ENCODE measurements at places on chromosomes 1 and 21. TPM values are rescaled to one million over a fixed set of nuclear protein-coding genes. Genes with fewer than 3 reads are reported as not detected.

GRCh38 chr21:29017639-29018237, 1.4 kb downstream of the RWDD2B start:
- peak; percentile 52 for DNase-seq

GRCh38 chr1:100731758-100732157, 12.2 kb downstream of the VCAM1 start:
- no peak for DNase-seq

DNA sequence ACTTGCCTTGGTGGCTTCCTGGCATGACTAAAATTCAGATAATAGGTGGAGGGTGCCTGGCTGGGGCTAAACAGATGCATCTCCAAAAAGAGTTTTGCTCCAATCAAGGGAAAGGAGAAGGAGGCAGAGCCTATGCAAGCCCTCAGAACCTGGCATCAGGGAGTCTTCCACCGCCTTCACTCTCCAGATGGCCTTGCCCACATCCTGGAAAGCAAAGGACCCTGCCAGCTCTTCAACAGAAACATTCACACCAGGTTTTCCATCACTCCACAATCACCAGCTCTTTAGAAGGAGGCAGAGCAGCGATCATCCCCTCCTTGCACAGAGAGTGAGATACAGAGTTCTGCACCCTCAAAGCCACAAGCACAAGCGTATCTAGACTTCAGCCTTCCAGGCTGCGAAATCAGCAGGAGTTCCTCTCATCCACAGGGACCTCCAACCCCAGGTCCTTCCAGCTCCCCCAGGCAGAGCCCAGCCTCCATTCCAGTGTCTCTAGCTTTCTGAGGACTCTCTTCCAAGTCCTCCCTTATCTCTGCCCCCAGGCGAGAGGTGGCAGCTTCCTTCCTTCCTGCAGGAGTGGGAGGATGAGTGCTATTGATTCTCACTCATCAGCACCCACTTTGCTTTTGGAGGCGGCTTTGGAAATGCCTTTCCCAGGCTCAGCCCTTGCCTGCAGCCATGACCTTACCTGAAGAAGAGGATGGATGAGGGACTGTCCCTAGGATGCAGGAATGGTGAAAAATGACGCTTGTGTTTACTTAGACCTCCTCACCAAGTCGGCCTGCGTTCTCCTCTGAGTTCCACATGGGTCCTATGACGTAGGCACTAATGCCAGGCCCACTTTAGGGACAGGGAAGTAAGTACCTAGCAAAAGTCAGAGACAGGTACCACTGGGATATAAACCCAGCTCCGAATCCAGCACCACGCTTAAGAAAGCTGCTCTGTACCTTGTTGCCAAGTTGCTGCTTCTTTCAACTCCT, 75.4 kb downstream of the RIPK4 start:
- DNase-seq = no peak

GRCh38 chr1:58994664-58995063, 210.8 kb upstream of the JUN start:
- DNase-seq = no peak

- no peak for DNase-seq
These were observed 59.6 kb upstream of the CYYR1 start for GRCh38 chr21:26632691-26633090.

GRCh38 chr1:25952841-25953401, 44.9 kb downstream of the PAFAH2 start:
- no peak for DNase-seq

- no peak for DNase-seq
These were observed 227.4 kb downstream of the SDCCAG8 start for GRCh38 chr1:243483071-243483771.

GRCh38 chr21:21163904-21164303, 165.7 kb downstream of the NCAM2 start:
- DNase-seq = peak; percentile 46

- DNase-seq = no peak
These were observed 4.9 kb downstream of the CGN start for GRCh38 chr1:151516031-151516511.

DNA sequence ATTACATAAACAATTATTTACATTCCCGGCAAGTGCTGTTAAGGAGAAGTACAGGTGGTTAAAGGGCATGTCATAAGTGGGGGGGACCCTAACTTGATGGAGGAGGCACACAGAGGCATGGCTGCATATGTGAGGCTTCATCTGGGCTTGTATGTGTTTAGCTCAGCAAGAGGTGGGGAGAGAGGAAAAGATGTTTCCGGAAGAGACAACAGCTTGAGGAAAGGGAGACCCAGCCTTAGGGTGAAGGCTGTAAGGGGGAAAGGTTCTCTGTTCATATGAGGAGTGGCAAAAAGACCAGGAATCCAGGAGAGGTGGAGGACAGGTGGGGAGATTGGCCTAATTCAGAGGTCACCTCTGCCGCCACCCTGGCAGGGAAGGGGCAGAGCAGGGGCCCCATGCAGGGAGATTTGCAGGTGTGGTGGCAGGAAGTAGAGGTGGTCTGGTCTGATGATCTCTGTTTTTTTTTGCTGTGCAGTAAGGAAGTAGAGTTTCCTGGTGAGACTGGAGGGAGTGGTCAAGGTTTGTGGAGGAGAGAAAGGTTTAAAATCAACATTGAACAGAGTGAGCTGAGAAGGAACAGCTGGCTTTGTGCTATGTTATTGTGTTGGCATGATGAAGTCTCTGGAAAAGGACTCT, 9.0 kb downstream of the TRAF5 start:
- DNase-seq = no peak

GRCh38 chr1:85283475-85284199, 7.2 kb upstream of the BCL10 start:
- DNase-seq = no peak

- DNase-seq = peak; percentile 35
These were observed 35.6 kb downstream of the SMYD2 start for GRCh38 chr1:214316593-214316992.

DNA sequence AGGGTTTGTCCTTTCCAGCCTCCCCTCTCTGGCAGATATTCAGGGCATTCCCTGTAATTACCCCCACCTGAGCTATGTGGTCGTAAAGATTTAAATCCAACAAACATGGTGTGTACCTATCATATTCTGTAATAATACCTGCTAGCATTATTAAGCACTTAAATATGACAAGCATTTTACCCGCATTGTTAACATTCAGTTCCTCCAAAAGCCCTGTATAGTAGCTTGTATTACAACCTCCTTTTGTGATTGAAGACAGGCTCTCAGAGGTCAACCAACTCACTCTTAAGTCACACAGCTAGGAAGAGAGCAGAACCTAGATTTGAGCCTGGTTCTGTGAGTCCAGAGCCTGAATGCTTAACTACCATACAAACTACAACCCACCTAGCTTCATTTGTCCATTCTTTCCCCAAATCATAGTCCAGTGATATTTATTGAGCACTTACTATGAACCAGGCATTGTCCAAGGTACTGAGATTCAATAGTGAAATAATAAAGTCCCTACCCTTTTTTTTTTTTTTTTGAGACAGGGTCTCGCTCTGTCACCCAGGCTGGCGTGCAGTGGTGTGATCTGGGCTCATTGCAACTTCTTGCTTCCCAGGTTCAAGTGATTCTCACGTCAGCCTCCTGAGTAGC, 13.8 kb upstream of the KDM4A start:
- no peak for DNase-seq

DNA sequence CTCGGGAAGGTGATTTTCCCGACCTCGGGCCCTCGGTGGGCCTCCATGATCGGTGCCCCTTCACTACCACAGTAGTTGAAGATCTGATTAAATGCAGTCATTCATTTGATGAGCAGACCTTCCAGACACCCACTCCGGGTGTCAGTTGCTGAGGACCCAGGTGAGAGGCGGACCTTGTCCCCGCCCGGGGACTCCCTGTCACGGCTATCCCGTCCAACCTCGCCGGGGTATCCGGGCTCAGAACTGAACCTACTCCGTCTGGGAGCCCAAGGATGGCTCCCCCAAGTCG, 22.6 kb downstream of the RNU1-3 start:
- DNase-seq = no peak

DNA sequence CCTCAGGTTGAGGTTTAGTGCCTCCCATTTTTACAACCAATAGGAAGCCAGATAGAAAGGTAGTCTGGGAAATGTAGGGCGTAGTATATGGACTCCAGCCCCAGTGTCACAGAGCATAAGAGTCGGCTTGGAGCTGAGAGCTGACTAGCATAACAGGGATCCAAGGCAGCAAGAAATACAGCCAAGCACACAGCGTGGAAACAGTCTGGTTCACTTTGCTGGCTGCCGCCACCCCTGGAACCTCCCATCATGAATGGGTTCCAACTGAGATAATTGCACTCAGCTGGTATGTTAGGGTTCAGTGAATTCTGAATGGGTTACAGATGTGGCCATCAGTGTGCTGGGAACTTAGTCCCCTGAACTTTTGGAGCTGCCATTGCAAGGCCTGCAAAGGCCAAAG, 76.7 kb upstream of the GPR88 start:
- DNase-seq = no peak

- no peak for DNase-seq
These were observed 2.2 kb upstream of the GBP6 start for GRCh38 chr1:89361681-89362080.

GRCh38 chr1:225979421-225979820, 19.7 kb downstream of the SDE2 start:
- DNase-seq = no peak

GRCh38 chr1:219985169-219985568, 56.8 kb upstream of the SLC30A10 start:
- no peak for DNase-seq

DNA sequence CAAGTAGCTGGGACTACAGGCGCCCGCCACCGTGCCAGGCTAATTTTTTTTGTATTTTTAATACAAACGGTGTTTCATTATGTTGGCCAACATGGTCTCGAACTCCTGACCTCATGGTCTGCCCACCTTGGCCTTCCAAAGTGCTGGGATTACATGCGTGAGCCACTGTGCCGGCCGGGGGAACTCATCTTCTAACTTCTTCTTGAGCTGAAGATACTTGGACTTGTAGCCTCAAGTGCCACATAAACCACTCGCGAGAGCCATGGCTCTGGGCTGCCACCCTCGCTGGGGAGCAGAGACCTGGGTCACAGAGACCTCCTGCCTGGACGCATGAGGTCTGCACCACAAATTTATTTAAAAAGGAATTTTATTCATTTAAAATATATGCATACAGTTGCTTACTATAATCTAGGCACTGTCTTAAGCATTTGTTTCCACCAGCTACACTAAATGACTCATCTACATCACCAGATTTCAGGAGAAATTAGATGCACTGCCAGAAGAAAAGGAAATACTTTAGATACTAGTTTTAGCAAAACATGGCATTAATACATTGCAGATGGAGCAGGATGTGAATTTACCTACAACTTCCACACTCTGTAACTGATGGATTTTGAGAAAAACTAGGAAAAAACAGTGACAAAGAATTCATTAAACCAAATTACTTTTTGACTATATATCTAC, 29.9 kb upstream of the PUM1 start:
- peak; percentile 78 for DNase-seq

DNA sequence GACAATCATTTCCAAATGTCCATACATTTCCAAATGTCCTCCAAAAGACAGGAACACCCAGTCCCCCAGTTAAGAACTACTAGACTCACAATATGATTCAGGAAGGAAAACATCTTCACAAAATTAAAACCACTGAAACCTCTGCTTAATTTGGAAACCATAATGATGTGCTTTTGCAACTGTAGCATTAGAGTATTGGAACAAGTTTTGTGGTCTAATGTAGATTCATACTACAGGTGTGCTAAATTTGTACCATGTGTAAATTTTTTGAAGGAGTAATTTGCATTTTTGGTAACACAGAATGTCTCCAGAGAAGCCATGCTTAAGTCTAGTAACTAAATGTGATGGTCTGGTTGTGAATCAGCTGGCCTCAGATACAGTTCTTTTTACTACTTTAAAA, 129.6 kb downstream of the DPYD start:
- no peak for DNase-seq

- no peak for DNase-seq
These were observed 4.6 kb downstream of the LCE7A start for GRCh38 chr1:152864443-152864842.

GRCh38 chr1:164640686-164641352, 81.8 kb downstream of the PBX1 start:
- DNase-seq = no peak

GRCh38 chr1:192702212-192702902, 66.4 kb downstream of the RGS13 start:
- DNase-seq = no peak

- DNase-seq = no peak
These were observed 225.4 kb downstream of the FOXD2 start for GRCh38 chr1:47663286-47663685.

DNA sequence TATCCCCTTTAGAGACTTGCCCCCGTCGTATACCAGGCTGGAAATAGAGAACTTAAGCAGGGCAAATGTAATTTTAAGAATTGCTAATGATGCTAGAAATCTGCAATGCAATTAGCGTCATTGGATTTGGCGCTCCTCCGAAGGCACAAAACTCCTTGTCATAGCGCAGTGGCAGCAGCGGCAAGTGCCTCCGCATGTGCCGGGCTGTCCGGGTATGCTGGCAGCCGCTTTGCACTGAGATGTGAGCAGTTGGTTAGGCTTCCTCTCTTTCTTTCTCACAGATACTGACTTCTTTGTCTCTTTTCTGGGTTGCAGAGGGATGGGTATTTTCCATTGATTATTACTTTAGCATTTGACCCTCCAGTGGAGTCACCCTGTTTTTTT, 193.4 kb upstream of the LMO4 start:
- DNase-seq = no peak

GRCh38 chr1:3074800-3075199, 5.8 kb downstream of the PRDM16 start:
- DNase-seq = no peak

- DNase-seq = no peak
These were observed 60.5 kb downstream of the CD58 start for GRCh38 chr1:116510361-116510760.

- no peak for DNase-seq
These were observed 1.9 kb upstream of the AK5 start for GRCh38 chr1:77279929-77280328.

DNA sequence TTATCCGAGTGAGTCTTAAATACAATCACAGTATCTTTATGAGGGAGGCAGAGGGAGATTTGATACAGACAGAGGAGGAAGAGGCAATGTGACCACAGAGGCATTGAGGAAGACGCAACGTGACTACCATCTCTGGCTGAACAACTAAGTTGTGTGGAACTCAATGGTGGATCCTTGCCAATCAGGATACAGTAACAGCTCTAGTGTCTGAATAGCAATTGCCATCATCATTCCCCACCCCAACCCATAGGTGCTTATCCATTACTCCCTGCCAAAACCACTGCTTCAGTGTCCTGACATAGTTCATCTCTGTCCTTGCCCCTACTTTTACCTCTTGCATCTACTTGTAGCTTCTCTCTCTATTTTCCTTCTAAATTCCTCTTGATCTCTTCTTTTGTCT, 20.5 kb upstream of the RHBDL2 start:
- DNase-seq = peak; percentile 76

- no peak for DNase-seq
These were observed 28.3 kb downstream of the TLCD4 start for GRCh38 chr1:95145493-95145892.

GRCh38 chr1:93844262-93845045, 34.6 kb downstream of the DNTTIP2 start:
- peak; percentile 80 for DNase-seq

- DNase-seq = peak; percentile 27
These were observed 27.3 kb downstream of the TMEM200B start for GRCh38 chr1:29096231-29096886.

The DNALI1 gene
- 6.5 TPM for total RNA-seq

The POU3F1 gene
- under 0.01 TPM for total RNA-seq

The CDCA8 gene
- total RNA-seq = 1.5 TPM

The IL24 gene
- not detected for total RNA-seq

The TMPRSS2 gene
- total RNA-seq = not detected

The TSPAN2 gene
- 2.1 TPM for total RNA-seq

The PRRC2C gene
- 40.5 TPM for total RNA-seq

The KIAA0040 gene
- total RNA-seq = 1.1 TPM

The VHLL gene
- total RNA-seq = not detected

The ARMH1 gene
- total RNA-seq = 3.2 TPM

The PDZK1IP1 gene
- total RNA-seq = not detected

The LCK gene
- total RNA-seq = 0.29 TPM

The S100A9 gene
- total RNA-seq = 0.59 TPM

The DCDC2B gene
- total RNA-seq = not detected

All from osteoblast (primary cell).